HCEC 1CT (cell line): ENCODE measurements at places on chromosomes 4 and X.

- no peak for DNase-seq
These were observed 726.3 kb upstream of the INTU start for GRCh38 chr4:126906466-126906865.

DNA sequence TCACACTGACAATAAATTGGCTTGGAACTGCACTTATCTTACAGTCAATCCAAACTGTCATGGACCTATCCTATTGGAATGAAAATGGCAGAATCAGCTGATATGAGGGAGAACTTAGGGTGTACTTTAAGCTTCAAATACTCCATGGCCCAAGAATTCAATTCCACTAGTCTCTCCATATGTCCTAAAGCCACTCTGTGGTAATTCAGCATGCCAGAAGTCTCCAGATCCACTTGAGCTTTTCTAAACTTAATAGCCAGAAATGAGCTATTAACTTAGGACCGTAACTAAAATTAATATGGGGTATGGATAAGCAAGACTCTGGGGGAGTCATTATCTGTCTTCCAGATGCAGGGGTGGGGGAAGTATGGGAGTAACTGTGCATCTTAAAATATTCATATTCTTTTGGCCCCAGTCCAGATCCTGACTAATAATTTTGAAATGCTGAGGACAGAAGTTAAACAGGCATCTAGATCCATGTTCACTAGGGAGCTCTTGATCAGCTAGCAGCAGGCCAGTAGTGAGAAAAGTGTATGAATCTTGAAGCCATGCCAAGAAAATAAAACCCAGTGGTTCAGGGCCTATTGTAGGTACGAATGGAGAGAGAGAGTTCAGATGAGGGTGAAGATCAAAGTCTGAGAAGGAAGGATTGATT lies 167.6 kb downstream of the DKK2 start:
- DNase-seq, result peak; percentile 75

DNA sequence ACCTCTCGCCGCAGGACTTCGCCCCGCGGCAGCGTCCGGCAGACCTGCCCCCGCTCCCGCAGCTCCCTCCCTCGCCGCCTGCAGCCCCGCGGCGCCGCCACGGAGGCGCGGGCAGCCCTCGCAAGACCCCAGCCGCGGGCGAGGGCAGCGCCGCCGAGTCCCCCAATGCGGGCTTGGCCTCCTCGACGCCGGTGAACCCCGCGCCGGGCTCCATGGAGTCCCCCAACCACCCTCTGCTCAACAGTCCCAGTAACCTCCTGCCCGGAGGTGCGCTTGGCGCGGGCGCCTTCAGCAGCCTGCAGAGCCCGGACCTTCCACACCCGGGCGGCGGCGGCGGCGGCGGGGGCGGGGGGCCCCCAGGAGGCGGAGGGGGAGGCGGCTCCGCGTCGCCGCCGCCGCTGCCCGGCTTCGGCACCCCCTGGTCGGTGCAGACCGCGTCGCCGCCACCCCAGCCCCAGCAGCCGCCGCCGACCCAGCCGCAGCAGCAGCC lies 1.2 kb downstream of the CPEB2 start:
- DNase-seq, result no peak

- DNase-seq, result no peak
These were observed 447.7 kb upstream of the CTSO start for GRCh38 chr4:156401371-156401770.

DNA sequence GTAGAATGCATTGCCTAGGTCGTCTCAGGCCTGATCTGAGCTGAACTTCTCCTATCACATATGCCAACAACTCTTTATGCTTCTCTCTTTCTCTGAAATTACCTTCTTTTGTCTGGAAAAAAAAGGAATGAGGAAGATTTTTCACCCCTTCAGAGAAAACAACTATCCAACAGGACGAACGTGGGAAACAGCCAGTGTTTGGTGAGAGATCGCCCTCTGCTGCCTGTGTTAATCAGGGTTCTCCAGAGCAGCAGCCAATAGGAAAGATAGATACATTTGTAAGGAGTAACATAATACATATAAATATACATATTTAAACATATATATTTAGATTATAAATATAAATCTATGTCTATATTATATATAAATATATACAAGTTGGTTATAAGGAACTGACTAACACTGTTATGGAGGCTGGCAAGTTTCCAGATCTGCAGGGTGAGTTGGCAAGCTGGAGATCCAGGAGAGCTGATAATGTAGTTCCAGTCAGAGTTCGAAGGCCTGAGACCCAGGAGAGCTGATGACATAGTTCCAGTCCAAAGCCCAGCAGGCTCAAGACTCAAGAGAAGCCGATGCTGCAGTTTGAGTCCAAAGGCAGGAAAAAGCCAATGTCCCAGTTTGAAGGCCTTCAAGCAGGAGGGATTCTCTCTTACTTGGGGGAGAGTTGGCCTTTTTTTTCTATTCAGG lies 13.3 kb downstream of the CETN2 start:
- DNase-seq, result peak; percentile 25

DNA sequence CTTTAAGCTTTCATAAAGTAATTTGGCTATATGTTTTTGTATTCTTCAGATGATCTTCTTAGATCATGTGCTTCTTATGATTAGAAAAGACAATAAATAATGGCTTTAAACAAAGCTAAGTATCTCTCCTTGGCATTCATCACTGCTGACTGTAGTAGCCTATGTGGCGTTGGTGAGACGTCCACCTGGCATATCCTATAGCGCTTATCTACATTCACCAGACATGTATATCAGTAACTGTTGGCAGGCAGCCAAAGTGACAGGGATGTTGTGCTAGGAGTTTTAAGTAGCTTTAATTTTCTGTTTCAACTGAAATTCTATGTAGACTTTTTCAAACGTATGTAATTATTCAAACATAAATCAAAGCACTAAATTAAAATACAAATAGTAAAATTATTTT lies 276.4 kb downstream of the IL15 start:
- no peak for DNase-seq

DNA sequence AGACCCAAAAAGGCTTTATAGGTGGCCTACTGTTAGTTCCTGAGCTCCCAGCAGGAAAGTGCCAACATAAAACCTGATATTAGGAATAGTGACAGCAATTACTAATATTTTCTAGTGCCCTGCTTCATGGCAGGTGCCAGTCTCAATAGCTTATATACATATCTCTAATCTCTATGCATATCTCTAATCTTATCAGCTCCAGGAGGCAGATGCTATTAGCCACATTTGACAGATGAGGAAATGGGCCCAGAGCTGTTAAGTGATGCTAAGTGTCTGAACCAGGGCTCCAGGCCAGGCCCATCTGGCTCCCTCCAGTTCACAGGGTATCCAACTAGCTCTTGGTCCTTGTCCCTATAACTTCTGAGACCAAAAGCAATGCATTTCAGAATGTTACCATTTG lies 142.5 kb downstream of the CHIC2 start:
- DNase-seq, result no peak

DNA sequence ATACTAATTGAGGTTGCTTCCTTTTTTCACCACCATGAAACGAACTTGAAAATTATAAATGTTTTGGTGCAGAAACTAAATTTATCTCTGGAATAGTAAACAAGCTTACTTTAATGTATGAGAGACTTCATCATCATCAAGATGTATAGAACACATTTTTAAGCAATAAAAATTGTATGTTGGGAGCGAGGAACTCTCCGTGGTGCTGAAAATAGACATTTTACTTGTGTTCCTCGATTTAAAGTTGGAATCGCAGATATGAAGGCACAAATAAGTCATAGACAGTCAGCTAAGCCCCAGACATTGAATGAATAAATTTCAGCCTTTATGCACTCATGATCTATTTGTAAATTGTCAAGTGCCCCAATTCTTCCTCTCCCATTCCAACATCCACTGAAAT lies 310.7 kb downstream of the STK32B start:
- DNase-seq, result no peak
